Mesenteric fat pad (tissue), 1 donor: ENCODE measurements at places on chromosomes 3 and 15. TPM values are rescaled to one million over a fixed set of nuclear protein-coding genes. Genes with fewer than 3 reads are reported as not detected.
A peak's percentile ranks its signal among the peaks of the same experiment; 100 is the strongest.

- DNase-seq = no peak
Observed at GRCh38 chr3:183907176-183907575, 22.5 kb upstream of the PARL start.

The CYP19A1 gene
- total RNA-seq = 8.0 TPM

- peak; percentile 1 for DNase-seq
Observed at GRCh38 chr15:82951472-82952157, 905 bp downstream of the HOMER2 start.

DNA sequence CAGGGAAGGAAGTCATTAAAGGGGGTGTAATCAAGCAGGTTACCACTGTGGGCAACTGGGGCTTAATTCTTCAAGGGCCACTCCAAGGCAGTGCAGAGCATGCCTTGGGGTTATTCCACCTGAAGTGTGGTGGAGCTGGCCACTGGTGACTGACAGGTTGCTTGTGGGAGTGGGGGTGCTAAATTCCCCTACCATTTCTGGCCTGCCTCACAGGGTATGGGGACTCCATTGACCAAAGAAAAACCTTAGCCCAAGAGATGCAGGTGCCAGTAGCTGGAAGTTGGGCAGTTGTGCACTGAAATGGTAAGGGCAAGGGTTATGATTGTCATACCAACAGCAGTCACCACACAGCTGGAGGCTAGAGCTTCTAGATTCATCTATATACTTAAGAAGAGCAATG is 93.4 kb downstream of the ZNF621 start:
- DNase-seq = no peak
